ENCODE measurements at places on chromosomes 7 and 10.

GRCh38 chr7:11970132-11970531 is 138.1 kb upstream of the THSD7A start:
- DNase-seq: no peak

GRCh38 chr7:108045669-108046068 is 42.7 kb upstream of the LAMB1 start:
- DNase-seq: no peak

DNA sequence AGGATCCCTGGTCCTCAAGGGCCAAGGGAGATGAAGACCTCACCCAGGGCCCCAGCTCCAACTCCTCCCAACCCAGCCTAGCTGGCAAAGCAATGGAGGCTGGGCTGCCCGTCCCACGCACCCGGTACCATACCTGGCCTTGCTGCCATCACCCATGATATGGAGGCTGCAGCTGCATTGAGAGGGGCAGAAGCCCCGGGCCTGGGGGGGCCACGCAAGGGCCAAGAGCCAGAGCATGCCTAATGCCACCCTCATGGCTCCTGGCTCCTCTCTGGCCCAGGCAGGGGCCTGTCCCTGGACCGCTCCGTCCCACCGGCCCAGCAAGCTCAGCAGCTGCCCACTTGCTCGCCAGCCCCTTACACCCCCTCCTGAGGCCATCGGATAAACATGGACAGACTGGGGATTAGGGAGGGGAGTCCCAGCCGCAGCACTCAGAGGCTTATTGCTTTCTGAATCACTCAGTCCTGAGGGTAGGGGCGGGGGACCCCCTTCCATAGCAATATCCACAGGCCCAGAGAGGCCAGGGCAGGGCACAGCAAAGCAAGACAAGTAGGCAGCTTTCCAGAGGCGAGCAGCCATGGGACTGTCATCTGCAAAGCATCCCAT is at the start of gene LRIT1:
LRIT1 (minus strand) TSS at position 362 of the 606 bp plus-strand sequence; CDS start at position 255, 107 bp downstream.
- no peak for DNase-seq

DNA sequence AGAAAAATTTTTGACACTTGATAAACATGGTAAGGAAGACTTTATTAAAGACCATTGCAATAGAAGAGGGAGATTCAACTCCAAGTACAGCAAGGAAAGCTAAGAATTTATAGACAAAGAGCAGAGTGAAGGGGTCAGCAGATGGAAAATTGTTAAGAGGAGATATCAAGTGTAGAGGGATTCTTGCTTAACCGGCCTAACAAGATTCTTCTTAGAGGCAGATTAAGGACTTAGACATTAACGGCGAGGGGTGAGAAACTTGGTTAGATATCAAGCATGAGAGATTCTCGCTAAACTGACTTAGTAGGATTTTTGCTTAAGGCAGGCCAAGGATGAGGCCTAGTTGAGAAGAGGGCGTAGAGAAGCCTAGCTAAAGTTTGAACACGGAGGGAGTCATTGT is 76.0 kb downstream of the ITGB1 start:
- DNase-seq: no peak
